ENCODE measurements at places on chromosomes 13 and 19. TPM values are rescaled to one million over a fixed set of nuclear protein-coding genes. Genes with fewer than 3 reads are reported as not detected.

- H3K4me3 ChIP-seq, result no peak overlapping the region
- peaks cover 4% of the 10 kb centered on the region for H3K36me3 ChIP-seq
These were observed 5.9 kb upstream of the SIGLEC7 start for GRCh38 chr19:51135986-51136762.

DNA sequence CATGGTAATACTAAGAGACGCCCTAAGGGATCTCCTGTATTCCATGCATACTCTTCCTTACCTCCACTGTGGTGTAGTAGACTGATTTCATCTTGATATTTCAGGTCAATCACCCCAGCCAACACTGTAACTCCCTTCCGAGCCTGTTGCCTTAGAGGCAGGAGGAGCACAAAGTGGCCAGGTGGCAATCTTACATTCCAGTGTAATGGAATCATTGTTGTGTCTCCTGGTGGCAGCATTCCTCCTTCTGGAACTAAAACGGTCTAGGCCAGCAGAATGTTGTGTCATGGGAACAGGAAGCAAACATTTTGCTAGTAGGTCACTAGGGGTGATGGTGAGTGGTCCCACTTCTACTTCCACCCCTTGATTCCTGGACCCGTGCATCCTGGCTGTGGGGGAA lies 405.7 kb upstream of the SLC10A2 start:
- DNase-seq, result no peak
- H3K4me3 ChIP-seq, result no peak overlapping the region
- no peak overlapping the region for H3K27ac ChIP-seq
- H3K27me3 ChIP-seq, result no peaks in the 10 kb centered on the region
- H3K4me1 ChIP-seq, result no peaks in the 10 kb centered on the region
- no peaks in the 10 kb centered on the region for H3K36me3 ChIP-seq

GRCh38 chr19:1980809-1981181 lies 34.7 kb downstream of the BTBD2 start:
- no peak for DNase-seq
- no peak overlapping the region for H3K4me3 ChIP-seq
- H3K27ac ChIP-seq, result no peak overlapping the region
- H3K36me3 ChIP-seq, result peaks cover 10% of the 10 kb centered on the region

DNA sequence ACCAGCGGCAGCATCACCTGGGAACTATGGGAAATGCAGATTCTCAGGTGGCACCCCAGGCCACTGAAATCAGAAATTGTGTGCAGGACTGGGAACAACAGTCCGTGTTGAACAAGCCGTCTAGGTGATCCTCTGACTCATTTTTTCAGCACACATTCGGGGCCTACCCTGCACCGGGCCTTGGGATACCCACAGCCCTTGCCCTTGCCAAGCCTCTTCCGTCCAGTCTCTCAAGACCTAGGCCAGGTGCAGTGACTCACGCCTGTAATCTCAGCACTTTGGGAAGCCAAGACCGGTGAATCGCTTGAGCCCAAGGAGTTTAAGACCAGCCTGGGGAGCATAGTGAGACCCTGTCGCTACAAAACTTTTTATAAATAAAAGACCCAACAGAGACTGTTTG lies 18.3 kb downstream of the TGFB1 start:
- no peak overlapping the region for H3K4me3 ChIP-seq
- DNase-seq, result no peak
- H3K36me3 ChIP-seq, result peaks cover 31% of the 10 kb centered on the region
- H3K27me3 ChIP-seq, result no peaks in the 10 kb centered on the region

- DNase-seq, result peak; percentile 52
- no peak overlapping the region for H3K27ac ChIP-seq
- peaks cover 3% of the 10 kb centered on the region for H3K36me3 ChIP-seq
These were observed 11.5 kb downstream of the FAM187B start for GRCh38 chr19:35216833-35217648.

GRCh38 chr13:70087247-70087646 lies 20.4 kb upstream of the ATXN8OS start:
- H3K27me3 ChIP-seq, result no peaks in the 10 kb centered on the region
- no peak overlapping the region for H3K4me3 ChIP-seq
- no peaks in the 10 kb centered on the region for H3K4me1 ChIP-seq
- no peaks in the 10 kb centered on the region for H3K36me3 ChIP-seq

DNA sequence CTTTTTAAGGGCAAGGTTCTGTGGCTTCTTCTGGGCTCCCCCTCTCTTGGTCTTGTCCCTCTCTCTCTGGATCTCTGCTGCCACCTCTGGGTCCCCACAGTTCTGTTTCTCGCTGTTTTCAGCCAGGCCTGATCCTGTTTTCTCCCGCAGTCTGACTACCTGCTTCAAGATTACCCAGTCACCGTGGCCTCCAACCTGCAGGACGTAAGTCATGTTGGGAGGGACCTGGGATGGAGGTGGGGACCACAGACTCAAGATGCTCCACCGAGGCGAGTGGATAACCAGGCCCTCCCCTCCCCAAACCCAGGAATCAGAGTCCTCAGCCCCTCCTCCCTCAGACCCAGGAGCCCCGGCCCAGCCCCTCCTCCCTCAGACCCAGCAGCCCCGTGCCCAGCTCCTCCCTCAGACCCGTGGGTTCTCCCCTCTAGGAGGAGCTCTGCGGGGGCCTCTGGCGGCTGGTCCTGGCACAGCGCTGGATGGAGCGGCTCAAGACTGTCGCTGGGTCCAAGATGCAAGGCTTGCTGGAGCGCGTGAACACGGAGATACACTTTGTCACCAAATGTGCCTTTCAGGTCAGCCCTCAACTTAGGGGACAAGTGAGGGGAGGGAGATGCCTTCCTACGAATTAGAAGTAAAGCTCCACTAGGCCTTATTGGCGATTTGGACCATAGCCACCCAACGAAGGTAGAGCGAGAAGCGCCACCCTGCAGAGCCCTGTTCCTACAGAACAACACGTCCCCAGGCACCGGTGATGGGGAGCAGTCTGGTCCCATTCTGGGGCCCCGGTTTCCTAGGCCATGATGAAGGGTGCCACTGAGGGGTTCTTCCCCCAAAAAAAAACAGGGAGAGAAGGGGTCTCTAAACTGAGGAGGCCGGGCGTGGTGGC lies 2.2 kb downstream of the FLT3LG start:
- H3K27ac ChIP-seq, result peak overlapping the region; percentile 99
- peaks cover 31% of the 10 kb centered on the region for H3K4me1 ChIP-seq
- H3K36me3 ChIP-seq, result peaks cover 33% of the 10 kb centered on the region
- H3K27me3 ChIP-seq, result no peaks in the 10 kb centered on the region
- DNase-seq, result peak; percentile 78

The GZMM gene
- total RNA-seq, result 81.5 TPM

The KIR2DL1 gene
- total RNA-seq, result not detected

The ACER1 gene
- 0.55 TPM for total RNA-seq

The IFI30 gene
- 80.8 TPM for total RNA-seq

The ZNF284 gene
- total RNA-seq, result 3.9 TPM

The DAND5 gene
- total RNA-seq, result not detected

The NLRP5 gene
- not detected for total RNA-seq

The CCDC70 gene
- total RNA-seq, result not detected

The ZNF225 gene
- 7.8 TPM for total RNA-seq

The C19orf33 gene
- total RNA-seq, result not detected
